NCI-H2107 (cell line): ENCODE measurements at places on chromosomes 5 and 9.
A peak's percentile ranks its signal among the peaks of the same experiment; 100 is the strongest.

DNA sequence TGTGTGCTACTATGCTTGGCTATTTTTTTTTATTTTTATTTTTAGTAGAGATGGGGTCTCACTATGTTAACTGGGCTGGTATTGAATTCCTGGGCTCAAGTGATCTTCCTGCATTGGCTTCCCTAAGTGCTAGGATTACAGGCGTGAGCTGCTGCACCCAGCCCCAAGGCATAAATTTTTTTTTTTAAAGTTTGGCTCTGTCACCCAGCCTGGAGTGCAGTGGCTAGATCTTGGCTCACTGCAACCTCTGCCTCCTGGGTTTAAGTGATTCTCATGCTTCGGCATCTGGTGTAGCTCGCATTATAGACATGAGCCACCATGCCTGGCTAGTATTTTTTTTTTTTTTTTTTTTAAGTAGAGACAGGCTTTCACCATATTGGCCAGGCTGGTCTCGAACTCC is 70.3 kb downstream of the RAB24 start:
- no peak for DNase-seq

DNA sequence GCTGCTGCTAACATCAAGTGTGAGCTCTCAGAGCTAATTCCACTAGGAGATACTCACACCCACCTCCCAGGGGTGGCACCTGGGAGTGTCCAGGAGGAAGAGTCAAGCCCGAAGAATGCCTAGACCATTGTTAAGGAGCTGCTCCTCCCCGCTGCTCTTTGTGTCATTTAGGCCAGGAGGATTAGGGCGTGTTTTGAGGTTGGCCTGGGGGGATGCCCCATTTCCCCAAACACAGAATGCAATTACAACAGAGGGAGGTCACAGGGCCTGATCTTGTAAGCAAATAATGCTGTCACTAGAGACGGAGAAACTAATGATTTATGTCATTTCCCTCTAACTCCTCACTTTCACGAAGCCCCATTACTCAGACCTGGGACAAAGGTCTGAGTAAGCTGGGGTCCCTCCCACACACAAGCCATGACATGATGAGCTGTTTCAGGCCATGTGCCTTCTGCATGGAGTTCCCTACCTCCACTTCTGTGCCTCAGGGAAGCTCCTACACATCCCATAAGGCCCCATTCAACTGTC is 312.5 kb downstream of the ACTL7B start:
- no peak for DNase-seq

GRCh38 chr9:122383992-122384461 is 13.2 kb downstream of the PTGS1 start:
- no peak for DNase-seq

- no peak for DNase-seq
These were observed 176.2 kb downstream of the DMRTA1 start for GRCh38 chr9:22622815-22623214.

DNA sequence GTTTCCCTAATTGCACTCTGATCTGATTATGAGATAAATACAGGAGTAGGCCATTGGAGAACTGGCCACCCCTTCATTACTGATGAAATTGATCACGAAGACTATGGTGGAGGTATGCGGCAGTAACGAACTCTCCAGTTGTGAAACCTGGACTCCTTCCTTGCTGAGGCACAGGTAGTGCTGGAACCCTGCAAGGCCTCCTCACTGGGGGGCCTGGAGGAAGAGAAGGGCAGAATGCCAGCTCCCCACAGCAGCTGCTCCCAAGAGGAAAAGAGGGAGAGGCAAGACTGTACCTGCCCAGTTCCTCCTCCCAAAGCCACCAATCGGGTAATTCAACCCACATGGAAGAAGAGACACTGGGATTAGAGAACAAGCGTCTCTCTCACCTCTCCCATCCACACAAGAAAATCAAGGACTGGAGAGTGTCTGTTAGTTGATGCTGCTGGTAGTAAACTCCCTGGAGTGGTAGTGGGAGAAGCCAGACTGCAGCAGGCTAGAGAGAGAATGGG is 19.1 kb upstream of the TRIO start:
- DNase-seq = peak; percentile 41

DNA sequence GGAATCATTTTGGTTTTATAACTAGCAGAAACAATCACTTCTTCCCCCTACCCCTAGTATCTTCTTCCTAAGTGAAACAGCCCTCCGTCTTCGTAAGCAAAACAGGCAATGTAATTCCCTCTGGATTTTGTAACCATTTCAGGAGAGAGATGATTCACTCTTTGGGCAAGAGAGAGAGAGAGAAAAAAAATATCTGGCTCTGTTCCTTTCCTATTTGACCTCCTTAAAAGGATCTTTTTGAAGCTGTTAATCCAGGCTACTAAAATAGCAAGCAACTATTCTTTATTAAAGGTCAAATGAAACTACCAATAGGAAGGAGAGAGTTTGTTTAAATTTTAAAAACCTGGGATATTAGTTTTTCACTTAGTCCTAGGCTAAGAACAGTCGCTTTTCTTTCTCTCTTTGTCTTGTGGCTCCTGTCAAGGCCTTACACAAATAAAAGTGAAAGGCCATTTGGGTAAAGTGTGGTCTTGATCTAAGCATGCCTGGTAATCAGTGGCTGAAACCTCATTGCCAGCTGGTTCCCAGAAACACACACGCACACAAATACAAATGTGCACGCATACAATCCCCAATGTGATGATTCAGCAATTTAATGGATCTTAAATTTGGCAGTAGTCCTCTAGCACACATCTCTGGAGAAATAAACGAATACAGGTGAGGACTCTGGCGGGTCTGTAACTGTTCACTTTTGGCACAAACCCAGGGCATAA is 70.2 kb downstream of the PRUNE2 start:
- DNase-seq = no peak

DNA sequence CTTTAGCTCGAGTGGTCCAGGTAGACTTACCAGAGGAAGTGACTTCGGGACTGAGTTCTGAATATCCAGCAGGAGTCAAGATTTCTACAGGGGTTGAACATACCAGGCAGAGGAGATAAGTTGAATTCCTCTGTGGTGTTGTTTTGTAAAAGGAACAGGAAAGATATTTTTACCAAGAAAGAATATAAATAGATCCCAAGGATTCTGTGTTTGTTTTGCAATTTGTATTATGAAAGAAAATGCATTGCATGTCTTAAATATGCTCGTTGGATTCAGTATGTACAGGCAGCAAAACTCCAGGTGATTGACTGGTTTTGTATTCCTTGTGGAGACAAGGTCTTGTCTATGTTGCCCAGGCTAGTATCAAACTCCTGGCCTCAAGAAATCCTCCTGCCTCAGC is 197.8 kb downstream of the FRMD3 start:
- DNase-seq = no peak

GRCh38 chr9:97368964-97369363 is 42.9 kb upstream of the TDRD7 start:
- no peak for DNase-seq
